ENCODE measurements at places on chromosomes 6 and 20.

- no peak for DNase-seq
These were observed 7.8 kb upstream of the PLTP start for GRCh38 chr20:45919542-45920399.

DNA sequence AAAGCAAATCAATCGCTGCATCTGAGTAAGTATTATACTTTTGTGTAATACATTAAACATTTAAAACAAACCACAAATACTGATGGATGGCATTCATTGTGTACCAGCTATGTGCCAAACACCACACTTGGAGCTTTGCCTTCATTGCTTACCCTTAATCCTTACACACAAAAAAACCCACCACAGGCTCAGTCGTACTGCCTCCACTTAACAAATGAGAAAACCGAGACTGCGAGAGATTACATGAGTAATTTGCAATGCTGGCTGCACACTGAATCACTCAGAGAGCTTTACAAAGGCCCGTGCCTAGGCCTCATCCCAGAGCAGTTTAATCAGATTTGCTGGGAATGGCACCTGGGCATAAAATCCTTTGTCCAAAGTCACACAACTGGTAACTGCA is 130.5 kb downstream of the EDN1 start:
- DNase-seq: no peak

DNA sequence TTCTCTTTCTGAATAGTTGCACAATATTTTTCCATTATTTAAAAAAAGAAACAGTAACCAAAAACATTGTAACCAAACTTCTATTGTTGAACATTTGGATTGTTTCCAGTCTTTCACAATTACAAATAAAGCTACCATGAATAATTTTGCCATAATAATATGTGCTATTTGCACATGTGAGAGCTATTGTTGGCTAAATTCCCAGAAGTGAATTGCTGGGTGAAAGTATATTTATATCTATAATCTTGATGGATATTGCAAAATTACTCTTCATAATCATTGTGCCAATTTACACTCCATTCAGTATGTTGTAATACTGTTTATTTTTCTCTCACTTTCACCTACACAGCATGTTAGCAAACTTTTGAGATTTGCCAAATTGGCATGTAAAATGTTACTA is 36.6 kb upstream of the SLC22A16 start:
- no peak for DNase-seq

GRCh38 chr6:134880487-134881190 is 69.3 kb downstream of the ALDH8A1 start:
- DNase-seq: no peak

GRCh38 chr6:135088281-135088680 is 33.7 kb upstream of the HBS1L start:
- DNase-seq: no peak

GRCh38 chr20:32672394-32672981 is 1.3 kb downstream of the C20orf203 start:
- peak; percentile 41 for DNase-seq

DNA sequence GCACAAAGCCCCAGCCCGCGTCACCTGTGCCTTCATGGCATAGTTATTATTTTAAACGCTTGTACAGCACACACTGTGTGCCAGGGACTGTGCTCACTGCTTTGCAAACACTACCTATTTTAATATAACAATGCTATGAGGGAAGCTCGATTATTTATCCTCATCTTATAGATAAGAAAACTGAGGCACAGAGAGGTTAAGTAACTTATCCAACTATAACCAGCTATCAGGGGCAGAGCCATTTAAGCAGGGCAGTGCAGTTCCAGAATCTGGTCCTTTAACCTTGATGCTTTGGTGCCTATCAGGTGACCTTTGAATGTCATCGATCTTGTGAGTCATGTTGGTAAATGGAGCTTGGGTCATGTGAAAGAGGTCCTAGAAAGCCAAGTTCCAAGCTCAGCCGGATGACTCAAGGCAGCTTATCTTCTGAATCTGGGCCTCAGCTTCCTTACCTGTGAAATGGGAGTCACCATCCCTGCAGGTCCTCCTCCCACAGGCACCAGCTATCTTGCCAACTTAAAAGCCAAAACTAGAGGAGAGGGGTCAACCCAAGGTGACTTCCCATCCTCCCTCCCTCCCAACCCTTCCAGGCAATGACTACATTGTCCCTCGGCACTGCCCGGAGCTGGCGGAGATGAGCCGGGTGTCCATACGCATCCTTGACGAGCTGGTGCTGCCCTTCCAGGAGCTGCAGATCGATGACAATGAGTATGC is 56.4 kb upstream of the TTPAL start:
- DNase-seq: no peak

- DNase-seq: no peak
These were observed 69.0 kb upstream of the CCN2 start for GRCh38 chr6:132020138-132020581.

GRCh38 chr6:85186546-85187175 is 263.2 kb upstream of the NT5E start:
- no peak for DNase-seq

DNA sequence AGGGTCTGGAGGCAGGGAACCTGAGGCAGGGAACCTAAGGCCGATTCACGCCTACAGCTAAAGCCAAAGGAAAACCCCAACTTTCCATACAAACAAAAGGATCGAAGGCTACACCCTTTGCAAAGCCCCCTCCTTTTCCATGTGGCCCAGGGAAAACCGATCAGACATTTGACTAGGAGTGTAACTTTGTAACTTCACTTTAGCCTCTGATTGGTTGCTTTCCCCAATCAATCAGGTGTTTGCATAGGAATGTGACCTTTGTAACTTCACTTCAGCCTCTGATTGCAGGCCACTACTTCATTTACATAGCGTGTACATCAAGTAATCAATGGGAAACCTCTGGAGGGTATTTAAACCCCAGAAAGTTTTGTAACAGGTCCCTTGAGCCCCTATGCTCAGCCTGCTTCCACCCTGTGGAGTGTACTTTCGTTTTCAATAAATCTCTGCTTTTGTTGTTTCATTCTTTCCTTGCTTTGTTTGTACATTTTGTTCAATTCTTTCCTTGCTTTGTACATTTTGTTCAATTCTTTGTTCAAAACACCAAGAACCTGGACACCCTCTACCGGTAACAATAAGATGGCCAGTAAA is 43.3 kb downstream of the CHD6 start:
- no peak for DNase-seq

GRCh38 chr6:63521475-63522210 is 50.6 kb upstream of the LOC128125822 start:
- no peak for DNase-seq

DNA sequence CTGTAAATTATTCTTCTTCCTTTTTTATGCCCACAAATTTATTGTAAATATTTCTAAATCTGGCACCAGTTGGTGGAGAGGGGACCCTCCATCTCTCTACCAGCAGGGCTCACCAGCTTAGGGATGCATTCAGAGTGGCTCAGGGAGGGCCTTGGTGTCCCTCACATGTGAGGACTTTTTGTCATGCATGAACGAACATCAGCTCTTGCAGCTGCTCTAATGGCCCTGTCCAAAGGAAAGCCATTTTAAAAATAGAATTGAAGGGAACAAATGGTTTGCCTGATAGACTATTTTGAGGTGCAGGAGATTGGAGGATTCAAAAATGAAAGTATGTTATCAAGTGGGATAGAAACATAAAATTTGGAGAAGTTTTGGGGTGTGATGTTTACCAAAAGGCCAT is 37.5 kb upstream of the KLHL31 start:
- no peak for DNase-seq

- no peak for DNase-seq
These were observed 290.0 kb downstream of the TFAP2B start for GRCh38 chr6:51108563-51109234.
